ENCODE measurements at places on chromosomes 3 and 15. TPM values are rescaled to one million over a fixed set of nuclear protein-coding genes. Genes with fewer than 3 reads are reported as not detected.

The GOLGA6B gene
- total RNA-seq = 0.18 TPM

GRCh38 chr15:72796515-72797337 is 13.2 kb upstream of the ADPGK start:
- peaks cover 22% of the 10 kb centered on the region for H3K4me1 ChIP-seq
- H3K36me3 ChIP-seq = no peaks in the 10 kb centered on the region
- H3K27ac ChIP-seq = peak overlapping the region; percentile 25
- peaks cover 4% of the 10 kb centered on the region for H3K27me3 ChIP-seq
- H3K4me3 ChIP-seq = peak overlapping the region; percentile 74

The TGFBR2 gene
- 15.6 TPM for total RNA-seq

DNA sequence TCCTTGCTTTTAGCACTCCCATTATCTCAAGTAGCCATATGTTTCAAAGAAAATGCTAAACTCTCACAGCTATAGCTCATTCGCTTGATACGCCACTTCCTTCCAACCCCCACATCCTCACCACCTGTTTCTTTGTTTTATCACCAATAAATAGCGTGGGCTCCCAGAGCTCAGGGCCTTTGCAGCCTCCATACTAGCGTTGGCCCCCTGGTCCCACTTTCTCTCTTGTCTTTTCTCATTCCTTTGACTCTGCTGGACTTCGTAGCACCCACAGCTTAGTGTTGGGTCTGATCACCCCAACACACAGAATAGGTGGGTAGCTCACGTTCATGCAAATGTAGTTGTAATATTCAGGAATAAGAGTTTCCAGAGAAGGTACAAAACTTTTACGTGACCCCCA is 4.1 kb upstream of the GPD1L start:
- no peak for DNase-seq
- peaks cover 15% of the 10 kb centered on the region for H3K36me3 ChIP-seq
- H3K4me3 ChIP-seq = no peak overlapping the region

GRCh38 chr3:24684506-24685023 is 189.9 kb upstream of the THRB start:
- H3K27ac ChIP-seq = peak overlapping the region; percentile 22
- no peaks in the 10 kb centered on the region for H3K27me3 ChIP-seq

The FSTL1 gene
- total RNA-seq = 734 TPM

The UBE2E1 gene
- 90.4 TPM for total RNA-seq
